ENCODE measurements at places on chromosomes 4 and X.

GRCh38 chrX:53261355-53261972 lies 19.9 kb downstream of the IQSEC2 start:
- no peak for DNase-seq

- DNase-seq = no peak
Observed at GRCh38 chr4:157674699-157675098, 454.2 kb downstream of the GRIA2 start.

GRCh38 chr4:13054420-13054970 lies 429.6 kb downstream of the RAB28 start:
- no peak for DNase-seq

DNA sequence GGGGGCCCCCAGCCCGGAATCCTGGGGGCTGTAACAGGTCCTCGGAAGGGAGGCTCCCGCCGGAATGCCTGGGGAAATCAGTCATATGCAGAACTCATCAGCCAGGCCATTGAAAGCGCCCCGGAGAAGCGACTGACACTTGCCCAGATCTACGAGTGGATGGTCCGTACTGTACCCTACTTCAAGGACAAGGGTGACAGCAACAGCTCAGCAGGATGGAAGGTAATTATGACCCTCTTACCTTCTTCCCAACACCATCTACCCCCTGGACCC lies 1.0 kb downstream of the FOXO4 start:
- no peak for DNase-seq

DNA sequence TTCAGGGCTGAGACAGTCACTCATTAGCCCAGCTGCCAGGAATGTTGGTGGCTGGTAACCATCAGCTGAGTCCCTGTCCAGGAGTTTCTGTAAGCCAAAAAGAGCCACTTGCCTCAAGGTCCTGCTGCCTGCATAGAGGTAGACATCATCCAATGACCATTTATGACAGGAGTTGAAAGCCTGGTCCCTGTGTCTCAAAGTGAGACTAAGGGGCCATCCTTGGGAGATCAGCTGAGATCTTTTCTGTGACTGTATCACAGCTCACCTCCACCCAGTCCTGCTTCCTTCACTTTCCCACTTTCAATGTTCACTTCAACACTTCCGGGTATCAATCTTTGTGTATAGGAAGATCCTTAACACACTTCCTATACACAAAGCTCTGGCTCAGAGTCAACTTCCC lies 28.4 kb upstream of the MAOA start:
- DNase-seq = no peak

GRCh38 chr4:155931634-155932033 lies 22.0 kb downstream of the CTSO start:
- DNase-seq = no peak

GRCh38 chrX:113935518-113935917 lies 648.4 kb upstream of the HTR2C start:
- no peak for DNase-seq

DNA sequence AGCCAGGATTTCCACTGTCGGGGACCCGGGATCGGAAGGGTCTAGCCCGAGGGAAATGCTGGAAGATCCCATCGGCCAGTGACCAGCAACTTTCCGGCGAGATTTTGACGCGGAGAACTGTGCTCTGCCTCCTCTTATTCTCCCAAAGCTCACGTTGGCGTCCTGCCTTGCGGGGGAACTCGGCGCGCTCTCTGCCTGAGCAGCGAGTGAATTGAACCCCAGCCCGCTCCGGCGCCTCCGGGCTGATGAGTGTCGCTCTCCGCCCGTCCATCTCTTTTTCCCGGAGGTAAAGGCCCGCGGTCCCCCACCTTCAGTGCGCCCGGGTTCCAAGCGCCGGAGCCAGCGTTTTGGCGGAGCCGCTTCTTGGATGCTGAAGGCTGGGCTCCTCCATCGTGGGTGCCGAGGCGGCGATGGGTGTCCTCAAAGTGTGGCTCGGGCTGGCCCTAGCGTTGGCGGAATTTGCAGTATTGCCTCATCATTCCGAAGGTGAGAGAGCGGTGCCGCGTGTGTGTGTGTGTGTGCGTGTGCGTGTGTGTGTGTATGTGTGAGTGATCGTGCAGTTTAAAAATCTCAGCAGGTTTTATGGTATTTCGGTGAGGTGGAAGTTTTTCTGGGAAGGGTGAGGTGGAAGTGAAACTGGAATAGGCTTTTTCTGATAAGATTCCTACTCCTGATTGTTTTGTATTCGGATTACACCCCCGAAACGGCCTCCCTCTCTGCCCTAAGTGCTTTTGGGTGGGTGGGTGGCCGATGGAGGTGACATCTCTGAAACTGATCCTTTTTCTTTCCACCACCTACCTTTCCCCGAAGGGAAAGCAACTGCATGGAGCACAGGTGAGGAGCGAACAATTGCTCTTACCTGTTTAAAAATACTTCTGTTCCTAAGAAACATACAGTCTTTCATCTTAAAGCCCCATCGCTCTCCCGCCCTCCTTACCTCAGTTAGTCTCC lies 752 bp downstream of the FRAS1 start:
- DNase-seq = peak; percentile 16

DNA sequence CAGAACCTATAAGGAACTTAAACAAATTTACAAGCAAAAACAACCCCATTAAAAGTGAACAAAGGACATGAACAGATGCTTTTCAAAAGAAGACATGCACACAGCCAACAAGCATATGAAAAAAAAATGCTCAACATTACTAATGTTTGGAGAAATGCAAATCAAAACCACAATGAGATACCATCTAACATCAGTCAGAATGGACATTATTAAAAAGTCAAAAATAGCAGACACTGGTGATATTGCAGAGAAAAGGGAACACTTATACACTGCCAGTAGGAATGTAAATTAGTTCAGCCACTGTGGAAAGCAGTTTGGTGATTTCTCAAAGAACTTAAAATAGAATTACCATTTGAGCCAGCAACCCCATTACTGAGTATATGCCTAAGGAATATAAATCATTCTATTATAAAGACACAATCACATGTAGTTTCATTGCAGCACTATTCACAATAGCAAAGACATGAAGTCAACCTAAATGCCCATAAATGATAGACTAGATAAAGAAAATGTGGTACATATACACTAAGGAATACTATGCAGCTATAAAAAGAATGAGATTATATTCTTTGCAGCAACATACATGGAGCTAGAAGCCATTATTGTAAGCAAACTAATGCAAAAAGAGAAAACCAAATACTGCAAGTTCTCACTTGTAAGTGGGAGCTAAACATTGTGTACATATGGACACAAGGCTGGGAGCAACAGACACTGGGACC lies 1509.4 kb downstream of the TECRL start:
- DNase-seq = no peak

DNA sequence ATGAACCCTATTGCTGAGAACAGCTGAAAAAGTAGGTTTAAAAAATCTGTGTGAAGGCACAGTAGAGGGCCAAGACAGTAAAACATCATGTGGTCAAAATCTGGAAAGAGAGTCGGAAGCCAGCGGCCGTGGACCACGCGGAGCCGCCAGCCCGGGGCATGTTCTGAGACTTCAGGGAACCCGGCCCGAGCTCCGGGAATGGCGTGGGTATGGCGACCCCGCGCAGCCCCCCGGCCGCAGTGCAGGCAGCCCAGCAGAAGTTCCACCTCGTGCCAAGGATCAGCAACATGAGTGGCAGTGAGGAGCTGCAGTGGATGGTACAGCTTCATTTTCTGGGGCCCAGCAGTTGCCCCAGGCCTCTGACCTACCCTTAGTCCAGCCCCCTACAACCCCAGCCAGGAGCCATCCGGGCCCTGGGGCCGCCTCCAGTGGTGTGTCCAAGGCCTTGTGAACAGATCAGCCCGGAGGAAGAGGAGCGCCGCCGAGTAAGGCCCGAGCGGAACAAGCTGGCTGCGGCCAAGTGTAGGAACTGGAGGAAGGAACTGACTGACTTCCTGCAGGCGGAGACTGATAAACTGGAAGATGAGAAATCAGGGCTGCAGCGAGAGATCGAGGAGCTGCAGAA lies 94.2 kb downstream of the LARP1B start:
- no peak for DNase-seq

DNA sequence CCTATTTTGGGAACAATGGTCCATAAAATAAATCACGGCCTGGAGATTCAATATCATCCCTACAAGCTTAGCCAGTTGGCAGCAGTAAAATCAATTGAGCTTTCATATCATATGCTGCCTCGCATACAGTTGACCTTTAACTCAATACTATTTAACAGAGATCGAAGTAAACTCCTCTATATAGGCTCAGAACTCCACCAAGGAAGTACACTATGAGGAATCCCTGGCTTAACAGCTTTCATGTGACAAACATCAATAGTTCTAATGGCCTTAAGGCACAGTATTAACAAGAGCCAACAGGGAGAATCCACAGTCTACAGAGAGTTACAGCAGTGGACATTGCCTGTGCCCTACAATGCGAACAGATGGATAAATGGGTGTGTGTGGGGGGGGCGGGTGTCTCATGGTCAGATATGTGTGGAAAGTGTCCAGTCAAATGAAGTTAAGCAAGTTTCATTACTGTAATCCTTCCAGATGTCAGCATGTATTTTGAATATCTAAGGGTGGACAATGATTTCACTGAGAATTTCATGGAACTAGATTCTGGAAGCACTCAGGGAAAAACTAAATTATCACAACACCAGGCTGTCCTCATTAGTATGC lies 98.2 kb upstream of the FAM9B start:
- DNase-seq = no peak

- peak; percentile 9 for DNase-seq
Observed at GRCh38 chr4:41360214-41360920, 103.6 kb downstream of the UCHL1 start.

GRCh38 chr4:20194123-20195013 lies 57.3 kb upstream of the SLIT2 start:
- DNase-seq = peak; percentile 71

GRCh38 chr4:2805712-2806389 lies 13.0 kb downstream of the SH3BP2 start:
- no peak for DNase-seq

- no peak for DNase-seq
Observed at GRCh38 chr4:138775489-138775888, 240.1 kb upstream of the NOCT start.

- no peak for DNase-seq
Observed at GRCh38 chrX:132390792-132391191, 98.0 kb downstream of the MBNL3 start.

GRCh38 chr4:87011340-87012034 lies 76.7 kb downstream of the AFF1 start:
- peak; percentile 81 for DNase-seq

DNA sequence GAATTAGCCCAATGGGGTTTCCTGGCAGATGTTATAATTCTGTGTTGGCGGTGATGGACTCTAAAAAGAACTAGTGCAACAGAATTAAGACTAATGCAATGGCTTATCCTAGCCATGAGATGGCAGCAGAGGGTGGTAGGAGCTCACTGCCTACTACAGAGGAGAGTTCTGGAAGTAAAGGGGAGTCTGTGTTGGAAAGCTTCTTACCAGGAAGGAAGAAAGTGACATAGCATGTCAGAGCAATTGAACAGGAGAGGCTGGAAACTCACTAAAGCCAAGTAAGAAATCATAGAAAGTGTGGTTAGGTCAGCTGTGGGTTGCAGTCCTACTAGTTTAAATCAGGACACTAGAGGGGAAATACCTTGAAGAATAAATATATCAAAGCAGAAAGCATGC lies 6.3 kb upstream of the TRPC5OS start:
- DNase-seq = peak; percentile 19

GRCh38 chr4:2063557-2064275 lies 4.6 kb downstream of the NAT8L start:
- DNase-seq = no peak

DNA sequence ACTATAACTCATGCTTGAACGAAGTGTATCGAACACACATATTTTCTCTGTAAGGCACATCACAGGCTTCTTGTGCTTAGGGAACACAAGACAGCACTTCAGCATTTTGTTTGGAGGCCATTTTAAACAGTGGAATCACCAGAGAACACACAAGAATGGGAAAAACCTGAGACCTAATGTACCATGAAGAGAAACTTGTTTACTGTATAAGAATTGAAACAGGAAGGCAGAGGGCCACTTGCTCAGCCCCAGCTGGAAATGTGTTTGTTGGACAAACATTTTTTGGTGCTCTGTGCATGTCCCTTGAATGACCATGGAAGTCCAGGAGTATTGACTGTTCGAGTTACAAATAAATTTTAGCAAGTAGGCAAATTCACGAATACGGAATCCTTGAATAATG lies 47.5 kb downstream of the RAPGEF2 start:
- no peak for DNase-seq

DNA sequence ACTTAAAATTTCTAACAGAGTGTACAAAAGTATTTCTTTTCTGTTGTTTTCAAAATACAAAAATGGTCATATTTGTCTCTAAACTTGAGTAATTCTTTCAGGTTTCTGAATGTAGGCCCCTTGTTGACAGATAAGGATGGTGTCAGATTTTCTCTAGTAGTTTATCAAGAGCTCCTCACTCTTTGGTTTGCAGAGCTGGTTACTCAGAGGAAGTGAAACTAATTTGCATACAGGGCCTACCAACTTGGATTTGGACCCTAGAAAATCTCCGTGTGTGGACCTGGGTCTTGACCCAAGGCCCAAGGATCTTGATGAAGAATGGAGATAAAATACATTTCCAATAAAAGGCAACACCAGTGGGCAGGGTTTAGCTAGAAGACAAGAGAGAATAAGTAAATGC lies 433 bp upstream of the ADH6 start:
- no peak for DNase-seq

DNA sequence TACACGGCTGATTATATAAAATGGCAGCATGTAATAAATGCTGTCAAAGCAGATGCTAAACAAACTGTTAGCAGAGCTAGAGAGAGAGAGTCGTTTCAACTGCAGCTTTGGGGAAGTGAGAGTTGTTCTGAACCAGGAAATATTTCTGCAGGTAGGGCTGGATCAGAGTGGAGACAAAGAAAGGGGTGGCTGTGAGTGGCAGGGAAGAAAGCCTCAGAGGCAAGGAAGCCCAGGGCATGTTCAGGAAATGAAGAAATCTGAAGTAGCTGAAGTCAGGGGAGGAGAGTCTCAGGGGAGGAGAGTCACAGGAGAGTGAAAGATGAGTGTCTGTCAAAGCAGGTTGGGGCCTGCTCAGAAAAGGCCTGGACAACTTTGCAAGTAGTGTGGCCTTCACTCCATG lies 48.4 kb upstream of the RPS6KA3 start:
- DNase-seq = no peak

GRCh38 chr4:6918338-6918737 lies 8.7 kb downstream of the TBC1D14 start:
- DNase-seq = no peak

DNA sequence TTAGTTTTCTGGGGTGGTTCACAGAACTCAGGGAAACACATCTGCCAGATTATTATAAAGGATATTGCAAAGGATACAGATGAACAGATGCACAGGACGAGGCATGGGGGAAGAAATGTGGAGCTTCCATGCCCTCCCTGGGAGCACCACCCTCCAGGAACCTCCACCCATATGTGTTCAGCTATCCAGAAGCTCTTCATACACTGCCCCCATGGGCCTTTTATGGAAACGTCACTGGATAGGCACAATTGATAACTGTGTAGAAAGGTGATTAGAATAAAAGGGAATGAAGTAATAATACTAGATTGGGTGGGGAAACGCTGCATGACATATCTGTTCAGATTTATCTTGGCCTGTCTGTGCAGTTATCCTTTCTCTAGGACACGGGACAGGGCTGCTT lies 357.9 kb downstream of the HS3ST1 start:
- DNase-seq = no peak
